ENCODE measurements at places on chromosomes 13 and 19. TPM values are rescaled to one million over a fixed set of nuclear protein-coding genes. Genes with fewer than 3 reads are reported as not detected.

THSD1 gene
- 1.2 TPM for total RNA-seq

ZNF729 gene
- not detected for total RNA-seq

GRCh38 chr19:28521614-28522544, 691.1 kb downstream of the UQCRFS1 start:
- DNase-seq = no peak

CYP2F1 gene
- not detected for total RNA-seq

- DNase-seq = no peak
Measured at GRCh38 chr19:5316138-5316537, 24.5 kb downstream of the PTPRS start.

ZNF121 gene
- 17.1 TPM for total RNA-seq

- DNase-seq = no peak
Measured at GRCh38 chr19:17128403-17128802, 52.8 kb downstream of the MYO9B start.

GRCh38 chr19:10430505-10431253, 10.3 kb downstream of the PDE4A start:
- DNase-seq = peak; percentile 78

FUT1 gene
- 0.56 TPM for total RNA-seq

PNMA8A gene
- 0.24 TPM for total RNA-seq

DNA sequence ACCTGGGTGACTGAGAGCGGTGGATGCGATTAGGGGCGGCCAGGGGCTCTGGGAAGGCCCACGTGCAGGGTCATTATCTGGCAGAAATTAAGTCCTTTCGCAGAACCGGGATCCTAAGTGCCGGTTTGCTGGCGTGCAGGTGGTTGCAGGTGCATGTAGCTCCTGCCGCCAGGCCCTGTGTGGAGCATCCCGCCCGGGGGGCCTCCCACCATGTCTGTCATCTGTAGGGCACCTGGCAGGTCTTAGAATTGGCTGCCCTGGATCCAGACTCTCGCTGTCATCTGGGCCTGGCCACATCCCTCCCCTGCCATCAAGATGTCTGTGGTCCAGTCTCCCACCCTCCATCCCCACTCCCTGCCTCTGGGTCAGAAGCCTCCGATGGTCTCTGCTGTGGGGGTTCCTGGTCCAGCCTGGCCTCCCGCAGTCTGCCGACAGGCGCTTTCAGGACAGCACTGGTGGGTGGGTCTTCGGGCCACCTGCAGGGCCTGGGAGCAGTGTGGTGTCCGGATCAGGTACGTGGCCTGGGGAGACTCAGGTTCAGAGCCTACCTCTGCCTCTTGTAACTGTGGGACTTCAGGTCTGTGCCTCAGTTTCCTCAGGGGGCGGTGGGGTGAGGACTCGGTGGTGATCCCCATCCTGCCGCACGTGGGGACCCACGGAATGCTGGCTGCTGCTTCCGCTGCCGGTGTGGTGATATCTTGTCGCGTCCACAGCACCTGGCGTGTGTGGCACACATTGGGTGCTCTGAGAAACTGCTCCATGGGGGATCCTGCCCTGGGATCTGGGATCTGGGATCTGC, 5.4 kb downstream of the GNA11 start:
- no peak for DNase-seq

DNA sequence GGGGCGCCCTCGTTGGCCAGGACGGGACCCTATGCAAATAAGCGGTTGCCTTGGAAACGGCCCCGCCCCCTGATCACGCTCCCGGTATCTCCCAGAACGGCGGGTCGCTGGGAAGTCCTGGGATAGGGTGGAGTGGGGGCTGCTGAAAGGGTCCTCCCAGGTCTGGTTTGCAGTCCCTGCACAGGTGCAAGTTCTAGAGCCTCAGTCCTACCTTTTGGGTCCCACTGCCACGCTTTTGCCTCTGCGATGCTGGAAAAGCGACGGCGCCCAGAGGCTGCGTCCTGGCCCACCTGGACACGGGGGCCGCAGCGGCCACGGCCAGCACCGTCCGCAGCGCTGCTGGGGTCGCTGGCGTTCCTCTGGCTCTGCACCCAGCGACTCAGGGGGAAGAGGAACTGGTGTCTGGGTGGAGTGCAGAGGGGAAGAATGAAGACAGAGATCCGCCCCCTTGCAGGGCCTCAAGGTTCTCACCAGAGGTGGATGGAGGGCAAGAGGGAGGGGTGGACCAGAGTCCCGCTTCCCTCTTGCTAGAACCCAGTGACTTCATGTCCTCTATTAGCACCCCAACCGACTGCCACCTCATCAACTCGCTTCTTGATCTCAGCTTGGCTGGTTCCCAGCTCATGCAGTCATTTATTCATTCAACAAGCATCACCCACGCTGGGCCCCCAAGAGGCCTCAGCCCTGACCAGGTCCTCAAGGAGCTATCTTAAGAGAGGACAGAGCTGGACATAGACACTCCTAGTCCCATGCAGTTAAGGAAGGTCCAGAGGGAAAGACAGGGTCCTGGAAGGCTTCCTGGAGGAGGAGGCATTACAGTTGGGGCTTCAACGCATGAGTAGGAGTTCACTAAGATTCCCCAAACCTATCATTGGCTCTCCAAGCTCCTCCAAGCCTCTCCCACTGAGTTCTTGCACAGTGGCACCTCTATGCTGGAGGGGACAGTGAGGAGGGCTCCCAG, at the start of gene LRRC25:
TSS of gene LRRC25 (minus strand) at position 381 of the 961 bp plus-strand sequence. CDS start 659 bp downstream, outside the sequence.
- peak; percentile 68 for DNase-seq
